ENCODE measurements at places on chromosomes 2 and 18. TPM values are rescaled to one million over a fixed set of nuclear protein-coding genes. Genes with fewer than 3 reads are reported as not detected.

The GDF7 gene
- total RNA-seq: 2.2 TPM

The TRIB2 gene
- total RNA-seq: 51.3 TPM

The CMPK2 gene
- 8.9 TPM for total RNA-seq

The RNU2-63P gene
- not detected for total RNA-seq

DNA sequence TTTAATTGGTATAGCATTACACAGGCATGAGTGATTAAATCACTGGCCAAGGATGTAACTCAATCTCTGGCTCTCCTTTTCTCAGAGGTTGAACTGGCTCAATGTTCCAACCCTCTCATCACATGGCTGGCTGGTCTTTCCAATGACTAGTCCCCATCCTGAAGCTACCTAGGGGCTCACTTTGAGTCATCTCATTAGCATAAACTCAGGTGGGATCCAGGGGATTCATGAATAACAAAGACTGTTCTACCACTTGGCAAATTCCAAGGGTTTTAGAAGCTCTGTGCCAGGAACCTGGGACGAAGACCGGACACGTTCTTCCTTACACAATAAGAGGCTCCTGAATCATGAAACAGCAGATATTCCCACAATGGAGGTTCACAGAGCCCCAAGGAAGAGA lies 145.0 kb upstream of the SPATS2L start:
- DNase-seq: no peak

DNA sequence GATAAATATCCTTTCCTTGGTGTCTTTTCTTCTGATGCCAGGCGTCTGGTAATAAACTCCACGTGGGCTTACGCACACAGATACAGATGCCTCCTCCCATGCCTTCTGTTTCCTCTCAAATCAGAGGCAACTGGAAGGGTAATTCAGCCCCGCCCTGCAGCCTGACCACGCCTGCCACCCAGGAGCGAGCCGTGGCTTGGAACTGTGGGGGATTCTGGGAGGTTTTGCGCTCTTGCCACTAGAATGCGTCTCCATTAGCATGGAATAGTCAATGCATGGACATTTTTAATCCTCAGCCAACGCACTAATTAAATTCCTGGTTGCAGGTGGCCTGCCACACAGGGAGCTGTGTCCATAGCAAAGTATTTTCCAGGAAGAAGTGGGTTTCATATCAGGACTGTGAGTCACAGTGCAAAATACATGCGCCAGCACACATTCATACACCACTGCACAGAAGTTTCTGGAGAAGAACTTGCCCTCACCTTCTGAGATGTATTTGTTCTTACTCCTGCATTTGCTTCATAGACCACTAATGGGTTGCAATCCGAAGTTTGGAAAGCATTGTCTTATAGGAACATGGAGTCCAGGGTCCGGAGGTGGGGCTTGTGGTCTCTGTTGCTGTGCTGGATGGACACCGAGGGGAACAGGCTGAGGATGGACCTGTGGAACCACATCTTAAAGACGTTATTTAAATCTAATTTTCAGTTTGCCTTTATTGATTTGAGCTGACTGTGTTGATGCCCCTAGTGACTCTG lies 151.4 kb downstream of the LDLRAD4 start:
- DNase-seq: no peak

DNA sequence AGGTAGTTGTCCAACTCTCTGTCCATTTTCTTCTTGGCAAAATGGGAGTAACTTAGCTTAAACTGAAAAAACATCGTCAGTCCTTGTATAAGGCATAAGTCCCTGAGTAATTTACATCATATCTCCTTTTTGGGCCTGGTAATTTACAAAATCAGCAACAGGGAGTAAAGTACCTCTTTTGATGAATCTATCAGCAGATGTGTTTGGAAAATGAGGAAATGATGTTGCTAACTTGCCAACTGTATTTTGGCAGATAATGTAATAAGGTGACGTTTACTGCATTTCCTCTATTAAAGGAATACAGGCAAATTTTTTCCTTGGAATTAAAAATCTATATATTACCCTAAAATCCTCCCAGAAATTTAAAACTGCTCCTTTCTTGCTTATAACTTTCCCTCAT lies 29.2 kb downstream of the ANKRD44 start:
- DNase-seq: no peak

DNA sequence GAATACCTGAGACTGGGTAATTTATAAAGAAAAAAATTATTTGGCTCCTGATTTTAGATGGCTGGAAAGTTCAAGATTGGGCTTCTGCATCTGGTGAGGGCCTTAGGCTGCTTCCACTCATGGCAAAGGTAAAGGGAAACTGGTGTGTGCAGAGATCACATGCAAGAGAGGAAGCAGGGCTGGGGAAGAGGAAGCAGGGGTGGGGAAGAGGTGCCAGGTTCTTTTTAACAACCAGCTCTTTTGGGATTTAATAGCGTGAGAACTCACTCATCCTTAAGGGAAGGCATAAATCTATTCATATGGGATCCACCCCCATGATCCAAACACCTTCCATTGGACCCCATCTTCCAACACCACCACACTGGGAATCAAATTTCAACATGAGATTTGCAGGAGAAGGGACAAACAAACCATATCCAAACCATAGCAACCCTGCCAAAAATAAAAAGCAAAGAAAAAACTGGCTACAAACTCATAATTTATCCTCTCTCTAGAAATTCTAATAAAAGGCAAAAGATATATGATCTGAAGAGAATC lies 30.4 kb downstream of the PRKRA start:
- no peak for DNase-seq

GRCh38 chr2:181140414-181140813 lies 160.0 kb downstream of the UBE2E3 start:
- no peak for DNase-seq

GRCh38 chr2:20429528-20429927 lies 17.3 kb upstream of the RHOB start:
- no peak for DNase-seq

DNA sequence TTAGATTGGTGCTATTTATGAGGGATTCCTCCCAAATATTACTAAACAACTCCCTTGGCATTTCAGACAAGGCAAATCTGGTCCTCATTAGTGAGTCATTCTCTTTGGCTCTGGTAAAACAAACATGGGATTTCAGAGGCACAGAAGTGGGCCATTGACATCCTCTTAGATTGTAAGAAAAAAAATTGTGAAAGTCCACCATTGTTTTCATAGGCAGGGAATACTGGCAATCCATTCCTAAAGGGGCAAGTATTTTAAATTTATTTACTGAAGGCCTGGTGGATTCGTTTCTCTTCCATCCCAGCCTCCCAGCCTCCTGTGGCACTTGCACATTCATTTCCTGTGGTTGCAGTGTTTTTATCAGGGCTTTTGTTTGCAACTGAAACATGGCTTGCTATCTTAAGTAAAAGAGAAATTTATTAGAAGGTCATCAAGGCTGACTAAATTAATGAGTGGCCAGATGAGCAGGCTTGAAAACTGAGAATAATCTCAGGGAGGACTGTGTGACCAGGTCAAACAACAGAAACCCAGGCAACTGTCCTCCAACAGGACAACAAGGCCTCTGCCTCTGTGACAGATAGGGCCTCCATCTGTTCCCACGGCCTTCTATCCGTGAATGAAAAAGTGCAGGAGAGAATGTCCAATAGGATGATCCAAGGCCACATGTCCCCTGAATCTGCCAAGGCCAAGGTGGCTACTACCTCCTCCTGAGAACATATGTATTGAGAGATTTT lies 23.1 kb upstream of the TNFAIP6 start:
- no peak for DNase-seq

GRCh38 chr2:195119231-195119630 lies 537.8 kb upstream of the SLC39A10 start:
- DNase-seq: no peak

GRCh38 chr18:26460449-26461091 lies 87.8 kb downstream of the KCTD1 start:
- peak; percentile 71 for DNase-seq

DNA sequence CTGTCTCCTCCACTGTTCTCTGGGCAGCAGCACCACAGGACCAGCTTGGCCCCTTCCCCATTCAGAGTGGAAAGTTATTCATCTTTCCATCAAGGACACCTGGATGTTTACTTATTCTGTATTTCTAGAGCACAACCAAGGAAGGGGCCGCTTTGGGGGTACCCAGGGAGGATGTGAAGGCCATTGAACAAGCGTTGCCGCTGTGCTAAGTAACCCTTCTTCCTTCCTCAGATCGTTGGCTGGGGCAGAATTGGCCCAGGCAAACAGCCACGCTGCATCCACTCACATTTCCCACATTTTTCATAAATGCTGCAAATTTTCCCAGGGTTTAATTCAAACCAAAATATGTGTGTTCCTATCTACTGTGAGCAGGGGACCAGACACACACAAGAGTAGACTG lies 76.2 kb upstream of the NPAS2 start:
- no peak for DNase-seq

DNA sequence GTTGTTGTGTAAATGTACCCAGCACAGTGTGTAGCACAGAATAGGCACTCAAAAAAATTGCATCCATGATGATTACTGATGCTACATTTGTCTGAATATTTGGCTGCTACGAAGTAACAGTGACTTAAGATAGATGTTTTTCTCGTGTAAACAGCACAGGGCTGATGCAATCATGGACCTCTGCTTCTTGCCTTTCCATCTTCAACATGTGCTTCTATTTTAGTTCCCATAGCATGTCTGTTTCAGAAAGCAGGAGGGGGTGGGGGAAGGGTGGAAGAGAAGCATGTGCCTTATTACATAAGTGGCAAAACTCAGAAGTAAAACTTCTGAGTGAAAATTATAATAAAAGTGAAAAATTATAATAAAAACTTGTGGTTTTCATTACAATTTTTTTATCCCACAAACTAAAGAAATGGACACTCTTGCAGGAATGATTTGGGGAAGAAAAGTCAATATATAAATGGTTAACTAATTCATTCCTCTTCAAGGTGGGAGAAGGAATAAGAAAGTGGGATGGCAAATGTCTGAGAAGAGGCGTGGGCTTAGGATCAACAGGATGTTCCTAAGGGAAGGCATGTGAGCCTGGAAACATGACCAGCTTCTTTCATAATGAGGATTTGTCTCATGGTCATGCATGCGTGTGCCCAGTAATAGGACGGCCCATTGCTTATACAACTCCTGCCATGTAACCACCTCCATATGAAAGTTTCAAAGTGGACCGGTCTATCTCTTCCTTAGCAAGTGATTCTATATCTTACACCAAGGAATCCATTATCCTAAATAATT lies 27.2 kb downstream of the CCBE1 start:
- no peak for DNase-seq

- DNase-seq: no peak
Observed at GRCh38 chr2:127581516-127582490, 46.3 kb downstream of the MYO7B start.

DNA sequence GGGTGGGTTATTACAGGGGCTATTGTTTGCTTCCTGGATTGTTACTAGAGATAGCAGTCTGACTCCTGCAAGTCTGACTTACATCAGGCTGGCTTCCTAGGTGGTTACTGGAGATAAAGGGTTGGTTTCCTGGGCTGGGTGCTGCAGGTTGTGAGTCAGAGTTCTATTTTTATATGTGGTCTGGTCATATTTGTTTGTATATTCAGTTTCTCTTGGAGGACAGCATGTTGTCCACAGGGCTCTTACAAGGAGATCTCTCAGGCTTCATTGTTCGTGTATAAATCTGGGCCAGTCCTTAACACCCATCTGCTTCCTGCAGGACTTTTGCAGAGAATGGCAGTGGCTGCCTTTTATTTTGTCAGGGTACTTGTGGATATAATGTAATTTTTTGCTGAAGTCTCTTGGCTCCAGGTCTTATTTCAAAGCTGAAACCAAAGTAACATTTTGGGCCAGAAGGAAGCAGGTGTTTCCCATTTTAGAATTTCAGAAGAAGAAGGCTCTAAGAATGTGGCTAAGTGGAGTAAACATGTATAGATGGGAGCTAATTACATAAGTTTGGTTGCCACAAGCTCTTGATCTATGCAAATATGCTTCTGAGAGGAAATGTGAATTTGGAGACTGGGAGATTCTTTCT lies 65.9 kb upstream of the SLC16A14 start:
- no peak for DNase-seq

GRCh38 chr18:28366676-28367075 lies 189.7 kb upstream of the CDH2 start:
- no peak for DNase-seq

GRCh38 chr18:67241299-67241698 lies 275.2 kb downstream of the DSEL start:
- DNase-seq: no peak

GRCh38 chr2:106191511-106192016 lies 2.5 kb downstream of the UXS1 start:
- DNase-seq: no peak

DNA sequence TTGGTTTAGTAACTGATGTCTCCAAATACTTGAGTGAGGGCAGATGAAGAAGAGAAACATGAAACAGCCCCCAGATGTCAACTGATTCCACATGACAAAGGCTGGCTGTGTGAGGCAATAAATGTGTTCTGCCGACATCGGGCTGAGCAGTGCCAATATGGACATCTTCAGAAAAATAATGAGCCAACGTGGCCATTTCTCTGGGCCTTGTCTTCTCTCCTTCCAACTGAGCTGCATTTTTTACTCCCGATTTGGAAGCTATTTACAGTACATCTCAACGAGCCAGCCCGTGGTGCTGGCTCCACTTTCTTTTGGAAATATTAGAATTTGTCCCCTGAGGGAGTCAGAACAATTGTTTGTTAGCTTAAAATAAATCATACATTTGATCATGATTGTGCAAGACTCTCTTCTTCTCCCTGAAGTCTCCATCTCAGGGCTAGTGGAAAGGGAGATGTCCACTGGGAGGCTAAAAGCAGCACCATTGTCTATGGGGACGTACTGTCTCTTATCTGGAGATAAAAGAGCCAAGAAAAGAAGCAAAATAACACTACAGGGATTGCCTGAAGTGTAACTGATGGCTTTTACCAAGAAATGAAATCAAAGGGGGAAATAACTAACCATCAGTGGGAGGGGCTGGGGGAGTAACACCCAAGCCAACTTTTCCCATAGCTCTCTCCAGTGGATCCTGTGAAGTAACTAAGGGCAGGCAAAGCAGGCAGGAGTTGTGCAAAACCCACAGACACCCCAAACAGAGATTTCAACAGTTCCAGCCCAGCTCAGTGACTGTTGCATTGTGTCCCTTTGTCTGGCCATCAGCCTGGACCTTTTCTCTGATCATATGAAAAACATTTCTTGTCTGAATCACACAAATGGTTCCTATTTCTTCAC lies 114.8 kb downstream of the RDH14 start:
- DNase-seq: no peak

Measured in urinary bladder (tissue), 4 donors.